ENCODE measurements at places on chromosomes 4 and X.
A peak's percentile ranks its signal among the peaks of the same experiment; 100 is the strongest.

DNA sequence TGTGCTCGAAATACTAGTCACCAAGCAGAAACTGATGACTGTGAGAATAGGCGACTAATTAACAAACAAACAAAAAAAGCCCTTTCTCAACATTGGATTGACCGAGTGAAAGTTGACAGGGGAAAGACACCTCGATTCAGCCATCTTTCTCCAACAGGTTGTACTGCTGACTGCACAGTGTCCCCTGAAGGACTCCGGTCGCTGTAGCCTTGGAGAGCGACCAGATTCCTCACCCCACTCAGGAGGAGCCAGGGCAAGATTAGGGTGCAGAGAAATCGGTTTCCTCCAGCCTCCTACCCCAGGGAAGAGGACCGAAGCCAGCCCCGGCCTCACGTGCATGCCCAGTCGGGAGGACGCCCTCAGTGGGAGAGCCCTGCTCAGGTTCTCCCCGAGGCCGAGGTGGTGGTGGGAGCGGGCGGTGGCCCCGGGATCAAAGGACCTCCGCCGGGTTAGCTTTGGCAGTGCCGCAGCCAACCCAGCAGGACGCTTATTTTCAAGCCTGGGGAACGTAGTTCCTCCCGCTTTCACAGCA lies 1.1 kb upstream of the RAP1GDS1 start:
- no peak for DNase-seq

DNA sequence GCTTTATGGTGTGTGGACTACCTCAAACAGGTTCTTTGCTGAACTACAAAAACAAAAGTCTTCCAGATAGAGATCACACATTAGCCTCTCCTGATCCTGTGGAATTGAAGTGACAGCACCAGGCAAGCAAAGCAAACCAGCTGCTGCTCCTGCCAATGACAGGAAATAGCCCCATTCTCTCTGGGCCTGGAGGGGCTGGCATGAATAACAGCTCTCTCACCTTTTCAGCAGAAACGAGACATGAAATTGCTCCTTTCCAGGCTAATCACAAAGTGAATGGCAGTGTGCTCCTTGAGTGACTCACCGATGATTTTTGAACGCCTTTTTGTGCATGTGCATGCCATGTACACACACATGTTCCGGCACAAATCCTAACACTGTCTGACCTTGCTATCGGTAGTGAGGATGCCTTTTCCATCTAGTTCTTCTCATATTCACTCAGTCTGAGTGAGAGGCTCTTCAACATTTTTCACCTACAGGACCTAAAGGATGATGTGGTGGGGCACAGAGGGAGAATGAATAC lies 24.4 kb downstream of the MFAP3L start:
- DNase-seq: no peak

GRCh38 chrX:74505437-74505836 lies 84.1 kb downstream of the SLC16A2 start:
- no peak for DNase-seq

DNA sequence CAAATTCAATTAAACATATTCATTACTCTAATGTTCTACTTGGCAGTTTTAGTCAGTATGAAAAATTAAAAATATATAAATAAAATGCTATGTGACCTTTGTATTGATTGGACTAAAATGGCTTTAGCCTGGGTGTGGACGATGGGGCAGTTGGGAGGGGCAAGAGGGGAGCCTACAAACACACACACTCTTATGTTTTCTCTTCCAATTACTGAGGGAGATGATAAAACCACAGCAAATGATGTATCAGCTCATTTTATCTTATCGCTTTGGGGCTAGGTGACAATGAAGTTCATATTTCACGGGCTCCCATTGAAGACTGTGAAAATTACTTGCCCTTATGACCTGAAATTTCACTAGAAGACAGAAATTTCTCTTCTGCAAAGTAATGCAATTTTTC lies 84.3 kb upstream of the MAB21L2 start:
- DNase-seq: no peak

DNA sequence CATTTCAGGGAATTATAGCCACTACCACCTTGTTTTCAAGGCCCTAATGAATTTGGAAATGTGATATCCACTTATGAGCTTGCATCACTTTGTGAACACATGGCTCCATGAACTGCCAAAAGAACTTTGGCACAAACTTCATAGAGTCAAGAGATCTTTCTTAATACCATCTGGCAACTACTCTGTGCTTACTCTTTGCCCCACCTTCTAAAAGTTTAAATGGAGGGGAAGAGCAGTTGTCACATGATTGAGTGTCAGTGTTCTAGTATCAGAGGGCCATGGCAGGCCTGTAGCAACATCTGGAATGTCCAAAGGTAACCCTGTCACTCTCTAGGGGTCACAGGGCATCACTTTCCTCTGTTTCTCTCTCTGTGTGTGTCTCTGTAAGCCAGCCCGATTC lies 2.6 kb upstream of the ADH1B start:
- no peak for DNase-seq

- DNase-seq: no peak
These were observed 46.1 kb upstream of the VEGFC start for GRCh38 chr4:176838601-176839433.

- DNase-seq: no peak
These were observed 74.0 kb upstream of the INTU start for GRCh38 chr4:127558489-127559407.

DNA sequence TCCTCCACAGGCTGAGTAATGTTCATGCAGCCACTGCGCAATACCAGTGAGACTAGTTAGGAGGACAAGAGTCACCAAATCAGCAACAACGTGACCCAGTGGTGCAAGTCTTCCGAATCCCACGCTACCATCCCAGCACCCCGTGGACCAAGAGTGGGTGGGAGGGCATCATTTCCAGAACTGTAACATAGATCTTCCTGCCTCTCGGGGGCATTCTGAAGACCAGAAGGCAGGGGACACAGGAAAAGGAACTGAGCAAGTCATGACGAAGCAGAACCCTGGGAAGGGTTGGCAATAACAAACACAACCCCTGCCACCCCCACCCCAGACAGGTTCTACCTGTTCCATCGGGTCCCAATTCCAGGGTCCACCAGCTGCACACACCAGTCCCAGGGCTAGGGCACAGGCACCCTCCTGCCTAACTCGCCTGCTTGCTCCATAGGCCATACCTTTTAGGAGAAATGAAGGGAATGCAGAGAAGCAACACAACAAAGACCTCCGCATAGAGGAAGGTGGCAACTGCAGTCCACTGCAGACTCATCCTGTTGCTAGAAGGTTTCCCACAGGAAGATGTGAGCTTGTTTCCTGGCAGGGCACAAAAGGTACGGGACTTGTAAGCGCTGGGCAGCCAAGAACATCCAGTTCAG lies 1.4 kb downstream of the BCAP31 start:
- DNase-seq: no peak

DNA sequence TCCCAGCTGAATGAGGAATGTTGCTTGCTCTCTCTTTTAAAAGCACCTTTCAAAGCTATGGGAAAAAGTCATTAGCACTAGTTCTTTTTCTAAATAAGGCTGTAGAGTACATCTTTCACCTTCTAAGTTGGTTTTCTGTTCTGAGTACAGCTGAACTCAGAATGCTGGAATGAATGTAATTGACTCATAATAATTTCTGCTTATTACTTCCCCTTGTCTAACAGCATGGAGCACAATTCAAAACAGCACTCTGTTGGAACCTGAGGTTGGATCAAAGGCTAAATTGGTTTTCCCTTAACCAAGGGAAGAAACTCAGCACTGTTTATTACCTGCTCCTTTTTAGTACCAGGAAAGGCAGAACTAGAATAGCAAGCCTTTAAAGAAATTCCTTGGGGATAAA lies 33.5 kb upstream of the CYP2U1 start:
- no peak for DNase-seq

DNA sequence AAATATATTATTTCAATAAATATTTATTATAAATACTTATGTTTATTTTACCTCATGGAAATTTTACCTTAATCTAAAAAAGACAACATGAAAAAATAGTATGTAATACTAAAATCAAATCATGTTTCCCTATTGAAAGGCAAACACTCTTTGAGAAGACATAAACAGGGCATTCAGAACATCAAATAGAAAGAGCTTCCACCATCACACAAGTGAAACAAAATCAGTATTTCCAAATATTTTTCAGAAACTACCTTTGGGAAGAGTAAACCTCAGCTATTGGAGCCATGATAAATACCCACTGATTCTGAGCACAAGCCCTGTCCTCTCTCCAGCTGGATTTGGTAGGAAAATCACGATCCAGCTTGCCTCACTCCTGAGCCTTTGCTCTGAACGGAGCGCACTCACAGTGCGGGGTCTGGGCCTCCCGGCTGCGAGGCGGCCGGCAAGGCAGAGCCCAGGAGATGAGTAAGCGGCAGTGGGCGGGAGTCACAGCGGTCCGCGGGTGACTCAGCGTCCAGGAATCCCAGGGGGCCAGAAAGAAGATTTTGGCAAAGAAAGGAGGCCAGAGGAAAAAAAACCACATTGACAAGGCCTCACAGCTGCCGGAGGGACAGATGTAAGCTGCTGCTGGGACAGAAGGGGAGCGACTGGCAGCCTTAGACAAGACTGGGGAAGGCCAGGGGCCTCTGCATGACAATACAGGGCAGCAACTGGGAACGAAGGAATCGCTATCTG lies 14.7 kb upstream of the ANXA5 start:
- peak; percentile 76 for DNase-seq

DNA sequence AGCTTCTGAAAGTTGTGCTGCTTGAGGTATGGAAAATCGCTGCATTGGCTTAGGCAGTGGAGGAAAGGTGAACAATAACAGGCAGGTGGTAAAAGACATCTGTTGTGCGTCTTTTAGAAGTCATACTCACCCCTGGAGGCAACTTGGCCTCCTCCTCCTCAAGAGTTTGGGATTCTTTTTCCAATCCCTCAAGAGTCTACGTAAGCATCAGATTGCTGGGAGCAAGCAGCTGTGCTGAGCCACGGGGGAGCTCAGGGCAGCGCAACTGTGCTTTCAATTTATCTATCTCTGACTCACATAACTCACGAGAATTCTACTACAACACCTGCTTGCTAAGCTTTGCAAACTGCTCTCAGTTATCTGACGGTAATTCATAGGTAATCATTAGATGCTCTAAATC lies 6.4 kb upstream of the RBMX2 start:
- no peak for DNase-seq

- DNase-seq: no peak
These were observed 188.3 kb downstream of the ENOX2 start for GRCh38 chrX:130714665-130715064.

DNA sequence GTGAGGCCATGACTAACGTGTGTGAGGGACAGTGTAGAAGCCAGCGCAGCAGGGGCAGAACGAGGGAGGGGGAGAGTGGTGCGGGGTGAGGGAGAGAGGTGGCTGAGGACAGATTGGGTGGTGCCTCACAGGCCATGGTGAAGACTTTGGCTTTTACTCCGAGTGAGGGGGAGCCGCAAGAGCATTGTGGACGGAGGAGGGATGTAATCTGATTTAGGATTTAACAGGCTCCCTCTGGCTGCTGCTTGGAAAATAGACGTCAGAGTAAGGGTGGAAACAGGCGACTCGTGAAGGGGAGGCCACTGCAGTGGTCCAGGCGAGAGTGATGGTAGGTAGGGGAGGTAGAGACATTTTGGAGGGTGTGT lies 13.0 kb downstream of the PPP1R3F start:
- no peak for DNase-seq

DNA sequence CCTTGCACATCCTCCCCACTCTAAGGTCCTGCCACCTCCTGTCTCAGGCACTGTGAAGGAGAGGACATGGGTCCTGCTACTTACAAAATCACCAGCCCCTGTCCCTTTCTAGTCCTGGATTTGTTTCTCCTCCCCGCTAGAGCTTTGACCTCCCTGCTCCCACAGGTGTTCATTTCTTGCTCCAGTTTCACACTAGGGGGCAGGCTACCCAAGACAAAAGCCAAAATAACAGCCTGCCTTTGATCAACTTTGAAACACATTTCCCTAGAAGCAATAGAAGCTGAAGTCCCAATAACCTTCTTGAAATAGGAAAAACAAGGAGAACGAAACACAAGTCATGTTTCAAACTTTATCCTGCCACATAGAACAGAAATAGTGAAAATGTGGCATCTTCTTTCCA lies 164.4 kb downstream of the QDPR start:
- no peak for DNase-seq

DNA sequence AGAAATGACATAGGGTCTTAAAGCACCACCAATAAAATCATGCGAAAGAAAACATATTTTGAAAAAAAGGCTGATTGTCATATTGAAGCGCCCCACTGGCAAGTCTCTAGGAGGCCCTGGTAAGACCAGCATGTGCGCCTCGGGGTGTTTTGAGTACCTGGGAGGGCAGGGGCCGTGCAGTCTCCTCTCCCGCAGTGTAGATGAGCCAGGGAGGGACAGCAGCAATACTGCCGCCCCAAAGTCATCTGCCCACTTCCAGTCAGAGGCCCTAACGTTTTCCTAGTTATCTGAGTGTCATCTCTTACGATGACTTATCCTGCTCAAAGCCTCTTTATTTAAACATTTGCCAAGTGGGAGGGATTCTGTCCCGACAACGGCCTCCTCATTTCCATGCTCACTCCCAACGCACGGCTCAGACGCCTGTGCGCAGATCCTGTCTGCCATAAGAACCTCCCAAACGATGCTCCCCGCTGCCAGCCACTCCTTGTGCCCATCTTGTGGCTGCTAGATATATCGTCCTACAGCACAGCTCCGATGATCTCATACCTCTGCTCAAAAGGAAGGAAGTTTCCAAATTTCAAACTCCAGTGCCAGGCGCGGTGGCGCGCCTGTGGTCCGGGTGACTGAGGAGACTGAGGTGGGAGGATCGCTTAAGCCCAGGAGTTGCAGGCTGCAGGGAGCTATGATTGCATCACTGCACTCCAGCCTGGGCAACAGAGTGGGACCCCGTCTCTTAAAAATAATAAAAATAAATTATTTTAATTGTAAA lies 17.2 kb upstream of the SCRG1 start:
- DNase-seq: no peak

GRCh38 chrX:115642311-115642710 lies 81.3 kb downstream of the PLS3 start:
- DNase-seq: no peak

DNA sequence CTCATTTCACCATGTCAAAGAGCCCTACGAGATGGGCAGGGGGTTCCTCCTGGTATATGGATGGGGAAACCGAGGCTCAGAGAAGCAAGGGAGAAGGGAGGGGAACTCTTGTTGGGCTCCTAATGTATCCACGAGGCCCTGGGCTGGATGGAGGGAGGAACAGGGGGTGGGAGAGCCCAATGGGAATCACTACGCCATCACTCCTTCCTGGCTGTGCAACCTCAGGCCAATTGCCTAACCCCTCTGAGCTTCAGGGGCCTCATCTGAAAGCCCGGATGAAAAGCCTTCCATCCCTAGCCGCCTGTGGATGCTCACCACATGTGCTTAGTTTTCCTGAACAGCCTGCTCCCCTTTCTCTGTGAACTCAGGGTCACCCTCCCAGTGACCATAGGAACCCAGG lies 57.8 kb downstream of the PPP2R2C start:
- no peak for DNase-seq

GRCh38 chr4:156779774-156780173 lies 191.8 kb downstream of the PDGFC start:
- DNase-seq: no peak

GRCh38 chr4:40940317-40940741 lies 190.6 kb downstream of the NSUN7 start:
- no peak for DNase-seq

- peak; percentile 53 for DNase-seq
These were observed 5.2 kb downstream of the NKX3-2 start for GRCh38 chr4:13539047-13539618.

Data from activated CD8-positive, alpha-beta memory T cell treated with anti-CD3 and anti-CD28 coated beads, Interleukin-2, amount 50 U/mL, for 48 hours (primary cell).